ENCODE measurements at places on chromosomes 1 and 21. TPM values are rescaled to one million over a fixed set of nuclear protein-coding genes. Genes with fewer than 3 reads are reported as not detected.

C1orf210 gene
- not detected for total RNA-seq

PLA2G2D gene
- total RNA-seq, result not detected

S100A12 gene
- total RNA-seq, result 6.9 TPM

KLF17 gene
- total RNA-seq, result under 0.01 TPM

GSTM1 gene
- 4.1 TPM for total RNA-seq

C8B gene
- not detected for total RNA-seq

KRTAP20-2 gene
- total RNA-seq, result not detected

NBPF9 gene
- 13.0 TPM for total RNA-seq

LINGO4 gene
- total RNA-seq, result not detected

ESRRG gene
- total RNA-seq, result 8.6 TPM

CCSAP gene
- total RNA-seq, result 224 TPM

A3GALT2 gene
- not detected for total RNA-seq

RHD gene
- total RNA-seq, result 0.41 TPM
